ENCODE measurements at places on chromosomes 12 and 14. TPM values are rescaled to one million over a fixed set of nuclear protein-coding genes. Genes with fewer than 3 reads are reported as not detected.

DNA sequence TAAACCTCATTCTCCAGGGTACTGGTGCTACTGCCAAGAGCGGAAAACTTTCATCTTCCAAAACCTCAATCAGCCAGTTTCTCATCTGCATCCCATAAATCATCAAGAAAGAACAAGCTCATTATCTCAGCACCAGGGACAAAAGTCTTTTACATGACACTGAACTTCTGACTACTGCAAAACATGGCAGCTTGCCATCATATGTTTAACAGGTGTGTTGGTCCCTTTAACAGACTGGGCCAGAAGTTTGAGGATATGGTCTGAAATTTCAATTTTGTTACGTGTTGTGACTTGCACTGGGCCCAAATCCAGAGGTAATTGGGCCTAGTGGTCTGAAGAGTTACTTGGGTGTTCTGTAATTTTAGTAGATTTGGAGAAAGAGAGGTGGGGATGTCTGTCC, 305.4 kb upstream of the SEL1L start:
- H3K4me3 ChIP-seq: no peak overlapping the region
- no peaks in the 10 kb centered on the region for H3K27me3 ChIP-seq
- H3K4me1 ChIP-seq: no peaks in the 10 kb centered on the region

DNA sequence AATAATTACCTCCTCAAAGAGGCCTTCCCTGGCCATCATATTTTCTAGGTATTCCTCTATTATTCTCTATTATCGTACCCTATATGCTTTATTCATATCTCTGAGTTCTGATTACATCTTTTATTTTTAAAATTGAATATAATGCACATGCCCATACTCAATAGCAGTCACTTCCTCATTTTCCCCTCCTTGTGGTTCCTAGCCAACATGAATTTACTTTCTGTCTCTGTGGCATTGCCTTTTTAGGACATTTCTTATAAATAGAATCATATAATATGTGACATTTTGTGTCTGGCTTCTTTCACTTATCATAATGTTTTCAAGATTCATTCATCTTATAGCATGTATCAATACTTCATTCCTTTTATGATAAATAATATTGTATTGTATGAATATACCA, 74.4 kb upstream of the TRHDE start:
- H3K27me3 ChIP-seq: no peaks in the 10 kb centered on the region
- no peaks in the 10 kb centered on the region for H3K4me1 ChIP-seq
- H3K36me3 ChIP-seq: no peaks in the 10 kb centered on the region
- no peak overlapping the region for H3K27ac ChIP-seq

DNA sequence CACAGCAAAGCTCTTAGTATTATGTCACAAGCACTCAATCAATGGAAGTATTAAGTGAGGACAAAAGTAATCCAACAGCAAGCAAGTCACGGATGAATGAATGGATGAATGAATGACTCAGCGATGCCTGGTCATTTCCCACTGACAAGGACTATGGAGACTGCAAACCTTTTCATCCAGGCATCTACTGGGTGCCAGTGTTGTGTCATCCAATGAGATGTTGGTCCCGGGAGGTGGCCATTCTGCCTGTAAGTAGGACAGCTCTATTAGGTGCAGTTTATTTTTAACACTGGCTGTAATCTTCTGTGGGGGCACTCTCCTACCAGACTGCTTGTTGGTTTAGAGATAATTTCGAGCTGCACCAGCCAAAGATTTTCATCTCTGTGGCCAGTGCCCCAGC, 39.4 kb downstream of the STAB2 start:
- peaks cover 4% of the 10 kb centered on the region for H3K27me3 ChIP-seq
- H3K27ac ChIP-seq: no peak overlapping the region
- no peaks in the 10 kb centered on the region for H3K36me3 ChIP-seq
- H3K4me1 ChIP-seq: no peaks in the 10 kb centered on the region

HCAR2 gene
- polyA plus RNA-seq: 0.35 TPM

GRCh38 chr14:25944020-25944419, 653.8 kb downstream of the NOVA1 start:
- H3K4me3 ChIP-seq: no peak overlapping the region
- no peak for DNase-seq
- no peaks in the 10 kb centered on the region for H3K27me3 ChIP-seq
- no peaks in the 10 kb centered on the region for H3K36me3 ChIP-seq
- H3K27ac ChIP-seq: no peak overlapping the region
- no peaks in the 10 kb centered on the region for H3K4me1 ChIP-seq

DNA sequence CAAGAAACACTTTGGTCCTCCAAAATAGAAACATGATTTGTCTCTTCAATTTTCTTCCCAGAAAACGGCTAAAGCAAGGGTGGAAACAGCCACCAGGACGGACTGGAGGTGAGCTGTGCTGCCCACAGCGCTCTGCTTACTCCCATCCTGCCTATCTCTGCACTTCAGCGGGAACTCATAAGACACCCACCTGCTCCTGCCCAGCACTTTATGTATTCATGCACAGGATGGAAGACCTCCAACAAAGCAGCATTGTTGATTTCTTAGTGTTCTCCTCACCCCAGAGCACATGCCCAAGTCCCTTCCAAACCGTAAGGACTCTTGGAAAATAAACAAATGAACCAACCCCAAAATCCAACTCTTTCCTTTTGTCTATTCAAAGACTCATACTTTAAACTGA, 277.2 kb downstream of the MED13L start:
- H3K36me3 ChIP-seq: no peaks in the 10 kb centered on the region
- H3K4me3 ChIP-seq: no peak overlapping the region
- DNase-seq: no peak
- H3K27me3 ChIP-seq: no peaks in the 10 kb centered on the region
- peaks cover 6% of the 10 kb centered on the region for H3K4me1 ChIP-seq

TPH2 gene
- polyA plus RNA-seq: not detected

GRCh38 chr14:101290611-101291010, 270.7 kb upstream of the DIO3 start:
- no peaks in the 10 kb centered on the region for H3K27me3 ChIP-seq
- no peaks in the 10 kb centered on the region for H3K4me1 ChIP-seq
- H3K4me3 ChIP-seq: no peak overlapping the region
- H3K27ac ChIP-seq: no peak overlapping the region

- no peaks in the 10 kb centered on the region for H3K27me3 ChIP-seq
- H3K4me1 ChIP-seq: no peaks in the 10 kb centered on the region
Observed at GRCh38 chr12:8108808-8109398, 14.5 kb upstream of the CLEC4A start.

DNA sequence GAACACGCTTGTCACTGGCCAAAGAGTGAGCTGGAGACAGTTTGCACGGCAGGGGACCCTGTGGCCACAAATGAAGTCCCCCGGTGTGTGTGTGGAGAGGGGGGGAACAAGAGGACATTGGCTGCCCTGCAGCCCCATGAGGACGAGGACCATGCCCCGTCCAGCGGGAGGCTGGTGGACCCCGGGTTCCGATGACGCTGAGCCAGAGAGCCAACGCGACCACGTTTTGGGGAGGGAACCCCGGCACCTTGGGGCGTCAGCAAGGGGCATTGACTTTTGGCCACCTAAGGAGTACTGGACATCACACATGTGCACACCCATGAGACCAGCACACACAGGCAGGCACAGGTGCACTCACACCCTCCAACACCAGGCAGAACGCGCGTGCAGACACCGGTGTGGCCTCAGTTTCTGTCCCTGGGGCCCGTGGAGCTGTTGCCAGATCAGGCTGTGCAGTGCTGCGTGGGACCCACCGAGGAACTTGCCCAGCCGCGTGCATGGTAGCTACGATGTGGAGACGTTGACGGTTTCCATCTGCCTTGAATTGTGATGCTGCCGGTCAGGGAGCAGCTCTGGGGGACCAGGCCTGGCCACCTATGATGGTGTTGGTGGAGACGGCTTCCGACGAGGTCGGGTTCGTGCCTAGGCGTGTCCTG, 26.5 kb downstream of the NOC4L start:
- no peak for DNase-seq
- no peaks in the 10 kb centered on the region for H3K27me3 ChIP-seq
- no peak overlapping the region for H3K27ac ChIP-seq
- peaks cover 9% of the 10 kb centered on the region for H3K4me1 ChIP-seq
- no peak overlapping the region for H3K4me3 ChIP-seq

DIO2 gene
- polyA plus RNA-seq: not detected

FOXG1 gene
- polyA plus RNA-seq: not detected

PLXNC1 gene
- 9.7 TPM for polyA plus RNA-seq

GAS2L3 gene
- polyA plus RNA-seq: not detected

- H3K4me1 ChIP-seq: no peaks in the 10 kb centered on the region
- DNase-seq: no peak
- H3K36me3 ChIP-seq: no peaks in the 10 kb centered on the region
- H3K27me3 ChIP-seq: peaks cover 9% of the 10 kb centered on the region
- no peak overlapping the region for H3K27ac ChIP-seq
Observed at GRCh38 chr12:64801381-64801780, 23.1 kb upstream of the TBC1D30 start.

DCAF11 gene
- polyA plus RNA-seq: 66.7 TPM

STAC3 gene
- polyA plus RNA-seq: 4.9 TPM

AKAP5 gene
- 0.21 TPM for polyA plus RNA-seq

OAS2 gene
- polyA plus RNA-seq: 20.4 TPM

DNA sequence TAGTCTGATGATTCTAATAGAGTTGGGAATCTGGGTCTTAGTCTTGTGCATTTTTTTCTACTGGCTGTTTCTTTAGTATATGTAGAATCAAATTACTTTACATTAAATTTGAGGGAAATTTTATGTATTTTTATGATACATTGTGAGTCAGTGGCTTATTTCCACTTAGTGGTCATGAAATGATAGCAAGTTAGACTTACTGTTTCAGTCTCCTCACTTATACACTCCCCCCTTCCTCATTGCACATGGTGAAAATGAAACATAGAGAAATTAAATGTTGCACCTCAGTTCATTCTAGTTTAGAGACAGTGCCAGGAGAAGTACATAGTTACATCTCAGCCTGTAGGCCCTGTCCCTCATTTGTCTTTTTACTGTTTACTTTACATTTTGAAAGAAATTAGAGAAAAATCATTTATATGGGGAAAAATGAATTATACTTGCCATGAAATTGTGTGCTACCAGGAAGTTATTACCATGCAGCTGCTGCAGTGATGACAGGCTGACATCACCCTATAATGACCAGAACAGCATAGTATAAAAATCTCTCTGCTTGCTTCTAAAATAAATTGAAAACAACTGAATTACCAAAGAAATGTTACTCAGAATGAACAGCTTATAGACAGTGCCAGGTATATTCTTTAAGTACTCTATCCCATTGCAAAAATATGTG, 113.2 kb downstream of the TRMT5 start:
- H3K4me1 ChIP-seq: no peaks in the 10 kb centered on the region
- no peak for DNase-seq
- H3K4me3 ChIP-seq: no peak overlapping the region
- no peak overlapping the region for H3K27ac ChIP-seq
- H3K36me3 ChIP-seq: no peaks in the 10 kb centered on the region
- no peaks in the 10 kb centered on the region for H3K27me3 ChIP-seq

GRCh38 chr12:31890295-31891285, 68.6 kb upstream of the RESF1 start:
- peaks cover 42% of the 10 kb centered on the region for H3K4me1 ChIP-seq
- no peaks in the 10 kb centered on the region for H3K36me3 ChIP-seq
- no peaks in the 10 kb centered on the region for H3K27me3 ChIP-seq

NANOG gene
- not detected for polyA plus RNA-seq

PMCH gene
- polyA plus RNA-seq: not detected

ABCD2 gene
- polyA plus RNA-seq: 0.29 TPM

DNA sequence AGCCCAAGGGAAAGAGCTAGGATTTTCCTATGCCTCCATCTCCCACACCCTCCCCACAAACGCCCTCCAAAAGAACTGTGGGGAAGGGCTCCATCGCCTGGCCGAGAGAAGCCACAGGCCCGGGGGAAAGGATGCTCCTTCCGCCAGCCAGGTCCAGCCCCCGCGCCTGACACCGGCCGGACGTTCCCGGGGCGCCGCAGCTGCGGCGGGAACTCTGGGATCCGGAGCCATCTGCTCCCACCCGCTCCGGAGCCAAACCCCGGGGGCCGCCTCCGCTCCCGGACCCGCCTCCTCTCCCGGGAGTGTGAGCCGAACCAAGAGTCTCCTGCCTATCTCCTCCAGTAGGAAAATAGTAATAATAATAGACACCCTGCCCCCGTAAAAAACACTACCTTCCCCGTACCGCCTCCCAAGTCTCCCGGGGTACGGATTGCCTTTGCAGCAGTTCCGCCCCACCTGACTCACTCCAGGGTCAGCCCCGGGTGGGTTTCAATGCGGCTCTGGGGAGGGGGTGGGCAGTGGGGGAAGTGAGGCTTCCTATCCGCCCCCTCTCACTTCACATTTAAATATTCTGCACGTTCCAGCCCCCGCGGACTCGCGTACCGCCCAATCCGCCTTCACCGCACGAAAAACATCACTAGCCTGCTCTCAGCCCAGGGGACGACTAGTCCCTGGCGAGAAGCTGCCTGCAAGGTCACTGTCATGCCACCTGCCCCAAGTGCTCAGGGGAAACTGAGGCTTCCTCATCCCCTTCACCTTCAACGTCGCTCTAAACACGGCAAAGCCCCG, 2.4 kb downstream of the AGAP2 start:
- H3K4me3 ChIP-seq: no peak overlapping the region
- H3K4me1 ChIP-seq: peaks cover 23% of the 10 kb centered on the region

DNA sequence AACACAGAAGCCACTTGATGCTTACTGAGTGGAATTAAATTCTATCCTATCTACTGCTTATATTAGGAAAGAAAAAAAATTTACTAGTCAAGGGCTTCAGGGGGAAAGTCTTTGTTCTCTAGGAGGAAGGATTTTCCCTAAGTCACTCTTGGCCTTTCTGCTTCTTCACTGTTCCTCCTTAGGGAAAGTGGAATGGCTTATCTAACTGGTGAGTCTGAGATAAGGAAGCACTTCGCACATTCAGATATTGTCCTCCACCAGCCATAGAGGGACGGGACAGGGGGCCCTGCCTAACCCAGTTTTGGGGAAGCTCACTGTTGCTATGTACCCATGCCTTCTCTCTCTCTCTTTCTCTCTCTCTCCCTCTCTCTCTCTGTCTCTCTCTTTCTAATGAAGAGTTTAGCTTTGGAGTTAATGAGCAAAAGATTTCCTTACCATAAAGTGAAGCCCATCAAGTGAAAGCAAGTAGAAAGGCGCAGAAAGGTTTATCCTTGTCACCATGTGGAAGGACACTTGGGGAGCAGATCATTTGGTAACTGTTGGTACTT, 450.6 kb downstream of the ZFP36L1 start:
- peaks cover 36% of the 10 kb centered on the region for H3K4me1 ChIP-seq
- no peaks in the 10 kb centered on the region for H3K27me3 ChIP-seq
- DNase-seq: no peak
- no peak overlapping the region for H3K4me3 ChIP-seq
- H3K36me3 ChIP-seq: no peaks in the 10 kb centered on the region

DNA sequence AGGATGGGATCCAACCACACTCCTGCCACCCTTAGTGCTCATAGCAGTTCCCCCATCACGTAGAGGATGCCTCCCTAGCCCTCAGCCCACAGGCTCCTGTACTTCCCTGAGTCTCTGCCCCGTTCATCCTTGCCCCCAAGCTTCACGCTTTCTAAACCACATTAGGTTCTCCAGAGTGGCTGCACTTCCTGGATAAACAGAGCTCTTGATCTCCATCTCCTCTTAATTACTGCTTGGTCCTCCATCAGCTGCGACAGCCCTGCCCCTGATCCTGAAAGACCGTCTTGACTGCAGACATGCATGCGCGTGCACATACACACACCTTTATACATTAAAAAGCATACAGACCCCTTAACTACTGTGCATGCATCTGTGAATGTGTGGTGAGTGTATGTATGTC, 530.0 kb downstream of the BCL11B start:
- H3K4me1 ChIP-seq: no peaks in the 10 kb centered on the region
- H3K27ac ChIP-seq: no peak overlapping the region
- H3K36me3 ChIP-seq: no peaks in the 10 kb centered on the region

Data from B cell (primary cell).